ENCODE measurements at places on chromosomes 12 and 14. TPM values are rescaled to one million over a fixed set of nuclear protein-coding genes. Genes with fewer than 3 reads are reported as not detected.

GRCh38 chr14:96263347-96264199, 7.6 kb downstream of the BDKRB1 start:
- peaks cover 29% of the 10 kb centered on the region for H3K27me3 ChIP-seq
- H3K4me3 ChIP-seq = no peak overlapping the region
- no peaks in the 10 kb centered on the region for H3K4me1 ChIP-seq
- no peaks in the 10 kb centered on the region for H3K36me3 ChIP-seq
- DNase-seq = no peak

Gene GPX2
- total RNA-seq = not detected

DNA sequence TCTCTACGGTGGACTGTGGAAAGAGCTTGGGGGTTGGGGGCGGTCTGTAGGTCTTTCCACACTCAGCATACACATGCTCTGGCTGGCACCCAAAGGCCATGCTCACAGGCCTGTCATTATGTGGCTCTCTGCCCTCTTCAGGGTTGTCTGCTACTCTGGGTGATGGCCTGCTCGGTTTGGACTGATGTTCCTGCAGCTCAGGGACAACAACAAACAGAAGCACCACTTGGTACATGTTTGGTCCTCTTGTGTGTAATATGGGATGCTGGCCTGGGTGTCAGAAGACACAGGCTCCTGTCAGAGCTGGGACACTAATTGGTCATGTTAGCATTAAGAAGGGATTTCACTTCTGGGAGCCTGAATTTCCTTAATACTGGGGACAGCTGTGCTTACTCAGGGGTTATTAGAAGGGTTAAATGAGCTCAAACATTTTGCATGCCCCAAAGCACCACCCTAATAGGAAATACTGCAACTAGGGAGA, 32.7 kb upstream of the SELPLG start:
- peak; percentile 69 for DNase-seq
- no peaks in the 10 kb centered on the region for H3K27me3 ChIP-seq
- peaks cover 61% of the 10 kb centered on the region for H3K4me1 ChIP-seq
- H3K27ac ChIP-seq = peak overlapping the region; percentile 85

DNA sequence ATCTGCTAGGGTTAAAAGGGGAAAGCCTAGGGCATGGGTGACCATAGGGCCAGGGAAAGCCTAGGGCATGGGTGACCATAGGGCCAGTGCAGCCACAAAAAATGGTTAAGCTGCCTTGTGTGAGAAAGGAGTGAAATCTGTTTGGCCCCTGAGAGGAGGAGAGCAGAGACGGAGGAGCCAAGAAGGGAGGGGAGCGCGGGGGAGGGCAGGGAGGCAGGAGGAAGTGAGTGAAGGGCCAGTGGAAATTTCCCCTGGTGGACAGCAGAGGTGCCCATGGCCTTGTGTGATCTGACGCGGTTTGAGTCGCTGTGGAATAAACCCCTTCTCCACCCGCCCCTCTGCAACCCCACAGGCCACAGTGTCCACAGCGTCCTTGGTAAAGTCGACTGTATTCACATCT, 618 bp upstream of the AQP6 start:
- no peak overlapping the region for H3K4me3 ChIP-seq
- DNase-seq = no peak
- no peaks in the 10 kb centered on the region for H3K27me3 ChIP-seq
- peaks cover 8% of the 10 kb centered on the region for H3K4me1 ChIP-seq
- H3K36me3 ChIP-seq = no peaks in the 10 kb centered on the region

- H3K27me3 ChIP-seq = no peaks in the 10 kb centered on the region
- peak; percentile 88 for DNase-seq
- H3K4me3 ChIP-seq = peak overlapping the region; percentile 84
- peaks cover 45% of the 10 kb centered on the region for H3K4me1 ChIP-seq
These were observed 575 bp downstream of the TRAF3 start for GRCh38 chr14:102777711-102778337.

DNA sequence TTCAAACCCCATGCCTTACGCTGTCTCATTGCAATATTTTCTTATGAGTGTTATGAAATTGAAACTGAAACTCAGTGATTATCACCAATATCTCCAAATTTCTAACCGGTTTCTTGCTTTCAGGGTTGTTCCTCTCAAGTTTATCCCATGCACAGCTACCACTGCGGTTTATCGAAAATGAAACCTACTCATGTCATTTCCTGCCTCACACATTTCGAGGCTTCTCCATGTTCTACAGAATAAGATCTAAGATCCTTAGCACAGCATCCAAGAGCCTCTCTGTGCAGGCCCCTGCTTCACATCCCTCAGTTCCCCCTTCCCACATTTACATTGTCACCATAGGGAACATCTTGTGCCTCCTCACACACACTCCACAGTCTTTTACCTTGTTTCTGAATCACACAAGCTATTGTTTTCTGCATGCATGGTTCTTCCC, 45.5 kb upstream of the FAR2 start:
- no peak overlapping the region for H3K4me3 ChIP-seq
- DNase-seq = no peak
- no peaks in the 10 kb centered on the region for H3K36me3 ChIP-seq

DNA sequence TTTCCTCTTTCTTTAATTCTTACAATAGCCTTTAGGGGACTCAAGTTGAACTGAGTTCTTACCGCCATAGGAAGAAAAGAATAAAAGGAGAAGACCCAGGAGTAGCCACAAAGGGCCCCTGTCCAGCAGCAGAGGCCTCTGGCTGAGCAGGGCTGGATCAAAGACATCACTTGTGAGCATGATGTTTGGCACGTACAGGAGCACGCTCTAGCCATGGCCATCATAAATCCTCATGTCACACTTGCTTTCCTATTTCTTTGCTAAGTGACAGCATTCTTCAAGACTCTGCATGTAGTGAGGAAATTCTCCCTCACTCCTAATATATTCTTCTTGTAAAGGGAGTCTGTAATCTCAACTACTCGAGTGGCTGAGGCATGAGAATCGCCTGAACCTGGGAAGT, 15.7 kb downstream of the CLEC4C start:
- H3K4me3 ChIP-seq = no peak overlapping the region
- no peaks in the 10 kb centered on the region for H3K36me3 ChIP-seq
- H3K27ac ChIP-seq = no peak overlapping the region
- H3K4me1 ChIP-seq = no peaks in the 10 kb centered on the region
- DNase-seq = no peak

Gene KRT86
- total RNA-seq = 0.17 TPM

GRCh38 chr12:15194456-15195368, 26.5 kb downstream of the RERG start:
- H3K27me3 ChIP-seq = no peaks in the 10 kb centered on the region
- H3K27ac ChIP-seq = no peak overlapping the region
- DNase-seq = no peak
- H3K4me1 ChIP-seq = no peaks in the 10 kb centered on the region
- no peak overlapping the region for H3K4me3 ChIP-seq

DNA sequence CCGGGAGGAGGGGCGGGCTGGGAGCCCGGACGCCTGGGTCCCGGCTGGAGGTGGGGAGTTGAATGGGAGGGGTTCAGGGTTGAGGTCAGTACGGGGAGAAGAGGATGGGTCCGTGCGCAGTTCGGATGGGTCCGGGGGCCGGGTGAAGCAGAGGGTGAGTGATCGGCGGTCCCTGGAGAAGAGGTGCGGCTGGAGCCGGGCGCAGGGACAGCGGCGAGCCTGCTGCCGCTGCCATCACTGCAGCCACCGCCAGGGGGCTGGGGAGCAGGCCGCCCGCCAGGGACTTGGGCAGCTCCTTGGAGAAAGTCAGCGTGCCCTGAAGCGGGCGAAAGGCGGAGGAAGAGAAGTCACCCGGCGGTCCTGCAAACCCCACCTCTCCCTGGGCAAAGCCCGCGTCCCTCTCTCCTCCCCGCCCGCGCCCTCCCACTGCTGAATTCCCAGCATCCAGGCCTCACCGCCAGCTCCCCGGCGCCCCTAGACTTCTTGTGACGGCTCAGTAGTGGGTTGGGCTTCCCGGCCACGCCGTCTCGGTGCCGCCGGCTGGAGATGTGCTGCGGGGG, 6.0 kb upstream of the GPR84 start:
- H3K27ac ChIP-seq = peak overlapping the region; percentile 2
- H3K4me3 ChIP-seq = peak overlapping the region; percentile 33
- DNase-seq = peak; percentile 89
- no peaks in the 10 kb centered on the region for H3K27me3 ChIP-seq

Gene SLC22A17
- total RNA-seq = 8.3 TPM

Gene SMCO2
- total RNA-seq = not detected

DNA sequence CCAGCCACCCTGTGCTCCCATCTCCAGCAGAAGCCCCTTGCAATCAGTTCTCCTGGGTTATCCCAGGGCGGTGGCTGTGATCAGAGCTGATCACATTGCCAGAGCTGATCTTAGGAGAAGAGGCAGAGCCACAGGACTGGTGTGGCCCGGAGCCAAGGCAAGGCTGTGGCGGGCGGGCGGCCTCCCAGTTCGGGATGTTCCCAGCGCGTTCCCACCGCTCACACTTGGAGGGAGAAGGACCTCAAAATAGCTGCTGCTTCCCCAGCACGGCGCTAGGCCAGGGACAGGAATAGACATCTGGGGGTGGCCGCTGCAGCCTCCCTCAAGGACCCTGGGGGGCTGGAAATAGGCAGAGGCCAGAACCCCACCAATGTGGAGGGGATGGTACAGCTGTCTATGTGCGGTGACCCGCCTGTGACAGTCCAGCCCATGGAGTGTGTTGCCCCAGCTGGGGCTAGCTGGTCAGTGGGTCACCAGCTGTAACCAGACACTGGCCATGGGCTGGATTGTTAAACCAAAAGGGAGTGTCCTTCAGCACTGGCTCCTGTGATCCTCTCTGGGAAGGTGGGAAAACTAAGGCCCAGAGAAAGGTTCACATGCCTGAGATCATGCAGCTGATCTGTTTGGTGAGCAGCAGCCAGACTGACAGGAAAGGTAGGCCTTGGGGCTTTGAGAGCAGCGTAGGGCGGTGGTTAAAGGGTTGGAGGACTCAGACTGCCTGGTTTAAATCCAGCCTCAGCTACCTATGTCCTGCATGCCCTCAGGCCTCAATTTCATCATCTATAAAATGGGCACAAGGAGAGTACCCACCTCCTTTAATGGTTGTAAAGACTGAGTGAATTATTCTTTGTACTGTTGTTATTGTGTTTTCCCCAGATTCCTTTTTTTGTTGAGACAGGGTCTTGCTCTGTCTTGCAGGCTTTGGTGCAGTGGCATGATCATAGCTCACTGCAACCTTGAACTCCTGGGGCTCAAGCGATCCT, 8.0 kb upstream of the POP5 start:
- H3K27me3 ChIP-seq = no peaks in the 10 kb centered on the region
- peaks cover 7% of the 10 kb centered on the region for H3K4me1 ChIP-seq
- H3K27ac ChIP-seq = no peak overlapping the region
- no peaks in the 10 kb centered on the region for H3K36me3 ChIP-seq
